ENCODE measurements at places on chromosomes 3 and 15.

DNA sequence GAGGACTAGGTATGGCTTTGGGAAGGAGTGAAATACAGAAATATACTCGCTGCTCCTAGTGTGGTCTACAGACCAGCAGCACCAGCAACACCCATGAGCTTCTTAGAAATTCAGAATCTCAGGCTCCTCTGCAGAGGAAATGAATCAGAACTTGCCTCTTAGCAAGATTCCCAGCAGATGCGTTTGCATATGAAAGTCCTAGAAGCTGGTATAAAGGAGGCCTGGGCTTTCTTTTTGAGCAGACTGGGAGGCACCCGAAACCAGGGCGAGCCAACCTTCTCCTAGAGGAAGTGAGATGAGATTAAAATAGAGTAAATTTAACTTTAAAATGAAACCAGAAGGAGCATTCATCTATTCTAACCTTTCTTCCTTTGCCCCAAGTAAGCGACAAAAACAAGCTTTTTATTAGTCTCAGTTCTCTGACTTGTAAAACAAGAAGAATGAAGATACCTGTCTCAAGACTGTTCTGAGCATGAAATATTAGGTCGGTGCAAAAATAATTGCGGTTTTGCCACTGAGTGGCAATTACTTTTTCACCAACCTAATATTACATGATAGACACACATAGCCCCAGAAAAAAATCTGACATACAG lies 140.0 kb downstream of the PDZRN3 start:
- DNase-seq, result peak; percentile 78

GRCh38 chr15:60804986-60805949 lies 326.3 kb upstream of the ICE2 start:
- DNase-seq, result no peak

- DNase-seq, result no peak
These were observed 35.8 kb upstream of the LRTM1 start for GRCh38 chr3:54963641-54964040.

GRCh38 chr15:77497110-77497737 lies 76.5 kb downstream of the HMG20A start:
- DNase-seq, result no peak

DNA sequence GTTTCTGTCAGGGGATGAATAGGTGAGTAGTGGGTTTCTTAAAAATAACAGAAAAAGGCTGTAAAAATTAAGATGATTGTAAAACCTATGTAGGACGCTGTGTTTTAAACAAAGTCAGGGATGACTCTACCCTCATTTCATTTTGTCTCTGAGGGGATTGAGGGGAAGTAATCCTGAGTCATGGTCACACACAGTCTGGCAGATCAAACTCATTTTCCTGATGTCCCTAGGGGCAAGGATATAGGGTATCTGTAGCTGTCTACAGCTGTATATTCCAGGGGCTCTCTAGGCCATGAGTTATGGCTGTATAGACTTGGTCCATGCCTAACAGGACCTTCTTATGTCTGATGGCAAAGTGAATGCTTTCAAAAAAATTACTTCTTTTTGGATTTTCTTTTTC lies 421.1 kb downstream of the PDCD6IP start:
- DNase-seq, result no peak

DNA sequence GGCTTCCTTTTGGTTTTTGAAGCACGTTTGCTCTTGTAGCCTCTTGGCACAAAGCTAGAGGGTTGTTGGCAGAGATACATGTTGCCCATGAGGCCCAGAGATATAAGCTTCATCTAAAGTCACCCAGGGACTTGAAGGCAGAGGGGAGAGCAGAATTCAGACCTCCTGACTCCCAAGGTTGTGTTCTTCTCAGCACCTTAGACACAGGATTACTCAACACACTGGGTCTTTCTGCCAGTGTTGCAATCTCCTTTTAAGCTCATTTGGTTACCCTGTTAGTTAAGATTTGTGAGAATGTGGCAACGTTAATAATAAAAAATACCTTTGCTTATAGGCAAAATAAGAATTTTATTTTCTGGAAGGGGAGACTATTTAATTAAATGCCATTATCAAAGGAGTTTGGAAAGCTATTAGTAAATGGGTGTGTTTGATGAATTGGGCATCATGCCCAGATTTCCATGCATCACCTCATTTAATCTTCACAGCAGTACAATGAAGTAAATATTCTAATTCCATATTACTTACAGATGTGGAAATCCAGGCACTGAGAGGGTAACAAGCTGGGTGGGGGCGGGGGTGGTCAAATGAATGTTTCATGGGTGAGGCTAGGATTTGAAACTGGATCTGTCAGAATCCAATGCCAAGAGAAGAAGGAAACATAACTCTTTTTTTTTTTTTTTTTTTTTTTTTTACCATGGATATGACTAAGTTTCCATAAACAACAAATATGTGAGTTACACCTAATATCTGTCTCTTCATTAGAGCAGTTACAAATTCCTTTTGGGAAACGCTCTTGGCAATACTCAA lies 183.3 kb downstream of the NR1D2 start:
- no peak for DNase-seq

DNA sequence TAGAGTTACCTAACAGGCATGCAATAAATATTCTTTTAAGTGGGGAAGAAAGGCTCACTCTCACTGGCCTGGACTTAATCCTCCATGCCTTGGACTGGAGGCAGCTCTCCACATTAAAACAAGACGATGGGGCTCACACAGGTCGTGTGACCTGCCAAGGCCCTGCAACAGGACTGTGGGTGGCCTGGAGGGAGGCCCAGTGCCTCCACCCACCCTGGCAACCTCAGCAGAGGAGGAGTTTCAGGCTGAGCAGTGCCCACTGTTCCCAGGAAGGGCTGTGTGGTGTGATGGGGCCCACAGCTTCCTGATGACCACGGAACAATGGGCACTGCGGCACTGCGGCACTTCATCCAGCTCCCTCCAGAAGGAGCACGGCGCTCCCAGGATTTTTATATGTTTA lies 5.5 kb downstream of the UROC1 start:
- no peak for DNase-seq

GRCh38 chr15:27495963-27496459 lies 525.0 kb downstream of the GABRG3 start:
- no peak for DNase-seq

- DNase-seq, result no peak
These were observed 9.3 kb upstream of the FBN1 start for GRCh38 chr15:48654801-48655200.

GRCh38 chr3:151445273-151446001 lies 15.4 kb downstream of the IGSF10 start:
- DNase-seq, result no peak

DNA sequence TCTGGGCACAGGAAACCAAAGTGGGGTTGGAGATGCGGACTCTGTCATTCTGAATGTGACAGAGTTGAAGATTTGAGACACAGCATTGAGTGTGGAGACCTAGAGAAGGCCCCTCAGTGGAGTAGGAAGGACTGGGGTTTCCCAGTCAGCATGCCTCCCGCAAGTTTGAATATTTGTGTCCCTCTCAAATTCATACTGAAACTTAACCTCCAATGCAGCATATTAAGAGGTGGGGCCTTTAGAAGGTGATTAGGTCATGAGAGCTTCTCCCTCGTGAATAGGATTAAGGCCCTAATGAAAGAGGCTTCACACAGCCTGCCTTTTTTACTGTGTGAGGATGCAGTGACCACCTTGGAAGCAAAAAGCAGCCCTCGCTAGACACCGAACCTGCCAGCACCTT lies 8.0 kb downstream of the HDDC3 start:
- no peak for DNase-seq

GRCh38 chr3:84724877-84725276 lies 233.9 kb upstream of the CADM2 start:
- DNase-seq, result no peak

DNA sequence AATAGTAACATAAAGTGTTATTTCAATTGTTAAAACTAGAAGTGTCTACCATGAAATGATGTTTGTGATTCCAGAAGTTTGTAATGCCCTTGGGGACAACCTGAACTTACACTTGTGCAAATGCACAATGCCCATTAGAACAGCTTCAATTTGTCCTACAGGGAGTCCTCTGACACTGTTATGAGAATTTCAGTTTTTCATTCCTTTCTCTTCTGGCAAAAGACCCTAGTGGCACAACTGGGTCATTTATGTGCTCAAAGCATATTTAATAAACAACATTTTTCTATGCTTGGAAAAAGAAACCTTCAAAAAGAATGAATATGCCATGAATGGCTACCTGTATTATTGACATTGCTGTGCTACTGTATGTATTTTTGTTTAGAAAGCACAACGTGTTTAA lies at the start of gene OR5H1:
Gene OR5H1, plus strand, starts transcription at position 301 of the 400 bp plus-strand sequence. CDS start 1,977 bp downstream, outside the sequence.
- no peak for DNase-seq

- peak; percentile 9 for DNase-seq
These were observed 168.4 kb upstream of the ARRDC4 start for GRCh38 chr15:97791824-97792792.

GRCh38 chr3:23676093-23676492 lies 129.7 kb upstream of the UBE2E1 start:
- DNase-seq, result no peak

DNA sequence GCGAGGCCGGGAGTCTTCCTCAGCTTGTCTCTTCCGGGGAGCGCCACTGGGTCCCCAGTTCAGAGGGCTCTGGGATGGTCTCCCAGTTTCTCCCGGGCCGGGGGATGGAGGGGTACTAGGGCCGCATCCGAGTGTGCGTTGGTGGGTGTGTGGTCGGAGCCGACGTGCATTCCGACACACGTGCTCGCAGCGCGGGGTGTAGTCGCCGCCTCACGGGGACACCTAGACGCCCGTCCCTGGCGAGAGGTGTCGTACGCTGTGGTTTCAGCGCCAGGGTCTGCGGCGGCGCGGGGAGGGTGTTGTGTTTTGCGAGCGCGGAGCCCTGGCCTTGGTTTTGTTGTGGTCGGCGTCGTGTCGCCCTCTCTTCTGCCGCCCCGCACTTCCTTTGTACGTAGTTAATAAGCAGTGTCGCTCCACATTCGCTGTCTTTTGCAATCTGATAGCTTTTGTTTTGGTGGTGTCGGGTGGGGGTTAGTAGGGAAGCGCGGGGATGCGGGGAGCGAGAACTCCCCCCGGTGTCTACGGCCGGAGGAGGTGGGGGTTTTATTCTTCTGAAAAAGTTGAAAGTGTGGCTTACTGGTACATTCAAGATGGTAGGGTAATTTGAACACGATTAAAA lies 2.2 kb downstream of the IGF1R start:
- no peak for DNase-seq

GRCh38 chr3:13515786-13516759 lies 32.9 kb upstream of the FBLN2 start:
- DNase-seq, result no peak

DNA sequence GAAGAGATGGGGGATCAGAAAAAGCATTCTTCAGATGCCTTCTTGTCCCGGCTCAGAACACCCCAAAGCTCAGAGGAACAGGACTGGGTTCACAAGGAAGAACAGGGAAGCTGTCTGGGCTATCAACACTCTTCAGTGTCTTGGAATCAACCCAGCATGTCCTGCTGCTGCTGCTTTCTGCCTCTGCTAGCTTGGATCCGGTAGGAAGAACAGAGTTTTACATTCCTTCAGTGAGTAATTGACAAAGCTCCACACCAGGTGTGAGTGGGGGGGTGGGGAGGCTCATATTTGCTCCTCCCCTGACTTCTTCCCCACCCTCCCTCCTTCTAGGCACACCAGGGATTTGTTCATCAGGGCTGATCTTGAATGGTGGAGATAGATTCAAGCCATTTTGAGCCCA lies 13.1 kb upstream of the ETV5 start:
- no peak for DNase-seq

GRCh38 chr3:54240-54639 lies 142.3 kb upstream of the CHL1 start:
- DNase-seq, result no peak

- peak; percentile 40 for DNase-seq
These were observed 251.3 kb downstream of the CTNNB1 start for GRCh38 chr3:41450416-41451231.

- DNase-seq, result no peak
These were observed 21.3 kb downstream of the RGMA start for GRCh38 chr15:93067649-93068085.

GRCh38 chr15:52008698-52009434 lies 10.2 kb upstream of the MAPK6 start:
- no peak for DNase-seq

DNA sequence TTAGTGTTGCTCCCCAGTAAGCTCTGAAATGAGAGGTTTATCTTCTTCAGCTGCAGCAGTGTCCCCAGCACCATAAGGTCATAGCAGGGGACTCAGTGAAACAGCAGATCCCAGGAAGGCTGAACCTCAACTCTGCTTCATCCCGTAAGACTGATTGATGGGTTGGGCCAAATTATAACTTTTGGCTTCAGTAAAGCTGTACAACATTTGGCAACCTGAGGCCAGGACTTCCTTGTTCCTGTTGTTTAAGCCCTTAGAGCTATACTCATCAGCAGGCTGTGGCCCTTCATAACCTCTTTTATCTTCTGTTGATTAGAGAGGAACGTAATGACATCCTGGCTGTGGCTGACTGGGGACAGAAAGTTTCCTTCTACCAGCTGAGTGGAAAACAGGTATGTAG lies 29.0 kb downstream of the IFT122 start:
- DNase-seq, result no peak

- no peak for DNase-seq
These were observed 122.6 kb downstream of the EPHB1 start for GRCh38 chr3:134917631-134918030.

DNA sequence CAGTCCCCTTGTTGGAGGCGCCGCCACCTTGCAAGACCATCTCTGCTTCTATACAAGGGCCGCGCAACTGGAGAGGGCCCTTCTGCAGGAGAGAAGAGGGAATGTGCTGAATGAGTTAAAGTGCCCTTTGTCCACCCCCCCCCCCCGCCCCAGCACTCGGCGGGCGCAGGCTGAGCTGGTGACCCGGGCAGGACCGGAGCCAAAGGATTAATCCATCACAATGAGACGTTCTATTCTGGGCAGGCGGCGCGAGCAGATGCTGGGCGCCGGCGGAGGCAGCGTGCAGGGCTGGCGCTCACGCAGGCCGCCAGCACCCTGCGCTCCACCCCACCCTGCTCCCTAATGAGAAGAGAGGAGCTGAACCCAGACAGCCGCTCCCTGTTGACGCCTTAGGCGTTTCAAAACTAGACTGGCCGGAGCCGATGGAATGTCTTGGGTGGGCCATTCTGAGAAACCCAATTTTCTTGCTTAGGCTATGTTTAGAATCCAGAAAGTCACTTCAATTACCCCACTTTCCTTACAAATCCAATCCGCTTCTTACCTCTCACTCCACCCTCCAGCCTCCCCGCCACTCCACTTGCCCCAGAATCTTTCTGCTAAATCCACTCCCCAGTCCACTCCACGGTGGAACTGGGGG lies 32.9 kb downstream of the GJD2 start:
- peak; percentile 32 for DNase-seq

GRCh38 chr15:68311859-68312557 lies 34.5 kb downstream of the FEM1B start:
- DNase-seq, result no peak

DNA sequence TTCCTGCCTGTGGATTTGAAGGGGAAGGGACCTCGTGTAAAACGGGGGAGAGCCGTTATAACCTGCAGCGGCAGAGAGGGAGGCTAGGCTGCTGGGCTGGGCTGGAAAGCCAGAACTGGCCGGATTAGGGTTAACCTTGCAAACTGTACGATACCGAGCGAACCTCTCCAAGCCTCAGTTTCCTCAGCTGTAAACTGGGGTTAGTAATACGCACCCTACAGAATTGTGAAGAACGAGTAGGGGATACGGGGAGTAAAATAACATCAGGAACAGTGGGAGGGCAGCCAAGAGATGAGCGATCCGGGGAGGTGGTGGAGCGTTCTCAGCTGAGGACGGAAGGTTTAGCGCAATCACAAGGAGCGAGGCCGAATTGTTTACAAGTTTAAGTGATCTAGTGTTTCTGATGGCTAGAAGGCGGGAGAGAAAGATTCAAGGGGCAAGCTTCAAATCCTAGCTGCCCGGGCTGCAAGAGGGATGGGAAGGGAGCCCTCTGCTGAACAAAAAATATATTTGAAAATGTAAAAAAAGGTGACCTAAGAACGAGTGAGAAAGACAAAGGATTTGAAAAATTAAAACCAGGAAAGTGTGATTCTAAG lies 768 bp upstream of the SEMA5B start:
- peak; percentile 58 for DNase-seq

Measured in NT2/D1 (cell line).